ENCODE measurements at places on chromosomes 5 and 9.

DNA sequence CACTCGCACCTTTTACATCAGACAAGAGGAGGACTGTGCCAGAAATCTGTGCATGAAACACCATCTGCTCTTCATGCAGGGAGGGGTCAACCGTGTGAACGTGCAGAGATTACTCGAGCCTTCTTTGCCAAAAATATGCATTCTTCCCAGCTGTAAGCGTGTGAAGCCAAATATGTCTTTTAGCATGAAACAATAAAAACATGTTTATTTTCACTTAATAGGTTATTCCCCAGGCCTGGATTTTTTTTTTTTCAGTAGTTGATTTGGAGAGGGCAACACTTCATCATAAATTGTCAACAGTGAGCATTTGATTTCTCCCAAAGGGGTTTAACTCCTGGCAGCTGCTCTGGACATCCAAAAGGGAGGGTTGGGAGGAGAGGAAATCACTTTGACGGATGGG lies 23.8 kb downstream of the PLAC8L1 start:
- no peak for DNase-seq

GRCh38 chr9:93562157-93562556 lies 14.2 kb upstream of the PHF2 start:
- no peak for DNase-seq

DNA sequence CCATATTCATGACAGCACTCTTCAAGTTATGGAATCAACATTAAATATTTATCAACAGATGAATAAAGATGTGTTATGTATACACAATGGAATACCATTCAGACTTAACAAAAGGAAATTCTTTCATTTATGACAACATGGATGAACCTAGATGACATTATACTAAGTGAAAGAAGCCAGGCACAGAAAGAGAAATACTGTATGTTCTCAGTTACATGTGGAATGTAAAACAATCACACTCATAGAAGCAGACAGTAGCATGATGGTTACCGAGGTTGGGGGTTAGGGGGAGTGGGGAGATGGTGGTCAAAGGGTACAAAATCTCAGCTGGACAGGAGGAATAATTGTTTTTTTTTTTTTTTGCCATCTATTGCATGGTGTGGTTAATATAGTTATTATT lies 431.9 kb downstream of the DMAC1 start:
- no peak for DNase-seq

DNA sequence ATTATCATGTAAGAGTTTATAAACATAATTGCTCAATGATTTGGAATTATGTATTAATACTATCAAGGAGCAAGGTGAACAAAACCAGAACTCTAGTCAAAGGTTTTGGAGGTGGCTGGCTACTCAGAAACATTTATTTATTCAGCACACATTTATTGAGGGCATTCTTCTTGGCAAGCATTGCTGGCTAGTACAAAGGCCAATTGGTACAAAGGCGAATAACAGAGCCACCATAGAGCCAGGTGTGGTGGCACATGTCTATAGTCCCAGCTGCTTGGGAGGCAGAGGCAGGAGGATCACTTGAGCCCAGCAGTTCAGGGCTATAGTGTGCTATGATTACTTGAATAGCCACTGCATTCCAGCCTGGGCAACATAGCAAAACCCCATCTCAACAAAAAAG lies 242.1 kb downstream of the CWC27 start:
- DNase-seq = no peak

- no peak for DNase-seq
Observed at GRCh38 chr5:169762338-169763095, 125.4 kb downstream of the DOCK2 start.

DNA sequence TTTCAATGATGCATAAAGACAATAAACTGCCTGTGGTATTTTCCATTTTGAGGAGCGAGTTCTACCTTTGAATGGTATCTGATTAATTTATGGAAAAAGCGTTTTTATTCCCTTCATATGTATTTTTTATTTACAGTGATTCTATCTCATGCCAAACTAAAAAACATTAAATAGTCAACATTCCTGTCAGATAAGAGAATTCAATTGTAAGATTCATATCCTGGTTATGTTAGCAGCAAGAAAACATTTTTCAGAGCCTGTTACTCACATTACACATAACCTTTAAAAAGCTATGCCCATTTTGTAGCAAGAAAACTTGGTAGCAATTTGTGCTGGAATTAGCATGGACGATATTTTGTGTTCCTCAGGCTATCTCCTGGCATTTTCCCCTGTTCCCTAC lies 55.1 kb upstream of the PRLR start:
- no peak for DNase-seq

- DNase-seq = no peak
Observed at GRCh38 chr5:174067499-174067898, 22.0 kb downstream of the NSG2 start.

DNA sequence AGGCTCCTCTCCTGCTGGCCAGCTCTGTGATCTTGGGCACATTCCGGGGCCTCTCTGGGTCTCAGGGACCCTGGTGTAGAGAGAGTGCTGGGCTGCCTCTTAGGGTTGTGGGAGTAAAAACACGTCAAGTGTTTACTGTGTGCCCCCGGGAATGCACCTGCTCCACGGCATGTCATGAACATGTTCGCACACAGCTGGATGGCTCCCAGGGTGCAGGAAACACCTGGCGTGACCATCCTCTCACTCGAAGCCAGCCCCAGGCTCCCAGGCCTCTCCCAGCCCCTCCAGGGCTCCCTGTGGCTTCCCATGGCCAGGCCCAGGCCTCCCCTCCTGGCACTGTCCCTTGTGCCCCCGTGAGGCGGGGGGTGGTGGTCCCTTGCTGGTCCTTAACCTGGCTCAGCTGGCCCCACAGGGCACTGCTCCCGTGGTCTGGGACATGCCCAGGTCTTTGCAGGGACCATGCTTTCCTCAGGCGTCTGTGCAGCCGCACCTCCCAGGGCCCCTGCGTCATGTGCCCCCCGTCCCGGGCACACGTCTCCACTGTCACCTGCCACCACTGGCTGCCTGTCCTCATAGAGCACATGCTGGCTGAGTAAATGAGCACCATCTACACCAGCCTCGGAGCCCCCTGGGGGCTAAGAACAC lies 44.9 kb downstream of the SLC6A3 start:
- DNase-seq = no peak

DNA sequence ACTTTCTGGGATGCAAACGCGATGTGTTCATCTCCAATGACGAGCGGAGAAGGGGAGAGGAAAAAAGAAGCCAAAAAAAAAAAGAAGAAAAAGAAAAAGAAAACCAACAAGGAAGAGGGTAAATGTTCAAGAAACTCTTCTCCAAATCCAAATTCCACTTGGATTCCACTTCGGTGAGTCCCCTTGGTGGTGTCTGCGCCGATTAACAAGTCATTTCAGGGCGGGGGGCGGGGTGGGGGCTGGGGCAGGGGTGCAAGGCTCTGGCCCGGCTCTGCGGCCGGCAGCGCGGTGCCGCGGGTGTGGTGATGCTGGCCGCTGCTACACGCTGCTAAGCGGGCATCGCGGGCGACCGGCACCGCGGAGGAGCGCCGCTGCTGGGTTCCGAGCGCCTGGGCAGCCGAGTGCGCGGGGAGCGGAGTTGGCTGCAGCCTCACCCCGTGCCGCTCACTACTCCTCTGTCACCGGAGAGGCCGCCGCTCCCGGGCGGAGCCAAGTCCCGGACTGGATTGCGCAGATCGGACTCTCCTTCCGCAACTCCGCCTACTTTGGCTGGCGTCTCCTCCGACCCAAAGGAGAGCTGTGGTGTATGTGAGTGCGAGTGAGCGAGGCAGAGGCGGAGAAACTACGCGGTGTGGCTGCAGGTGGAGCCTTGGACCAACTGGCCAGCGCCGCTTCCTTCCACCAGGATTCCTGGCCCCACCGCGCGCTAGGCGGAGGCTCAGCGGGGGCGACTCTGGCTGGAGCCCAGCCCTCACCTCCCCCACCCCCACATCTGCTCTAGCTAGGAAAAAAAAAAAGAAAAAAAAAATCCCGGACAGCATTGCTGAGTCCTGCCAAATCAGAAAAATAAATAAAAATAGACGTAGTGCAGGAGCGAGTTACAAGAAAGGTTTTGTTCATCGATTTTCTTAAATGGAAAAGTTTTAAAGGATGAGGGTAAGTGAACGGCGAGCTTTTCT lies at the start of gene SEMA6A:
Gene SEMA6A, minus strand, starts transcription at position 457 of the 959 bp plus-strand sequence. CDS start 69,879 bp downstream, outside the sequence.
- DNase-seq = peak; percentile 64

GRCh38 chr9:119898316-119898715 lies 529.1 kb upstream of the BRINP1 start:
- no peak for DNase-seq

- no peak for DNase-seq
Observed at GRCh38 chr5:69029292-69029691, 64.5 kb upstream of the SLC30A5 start.

DNA sequence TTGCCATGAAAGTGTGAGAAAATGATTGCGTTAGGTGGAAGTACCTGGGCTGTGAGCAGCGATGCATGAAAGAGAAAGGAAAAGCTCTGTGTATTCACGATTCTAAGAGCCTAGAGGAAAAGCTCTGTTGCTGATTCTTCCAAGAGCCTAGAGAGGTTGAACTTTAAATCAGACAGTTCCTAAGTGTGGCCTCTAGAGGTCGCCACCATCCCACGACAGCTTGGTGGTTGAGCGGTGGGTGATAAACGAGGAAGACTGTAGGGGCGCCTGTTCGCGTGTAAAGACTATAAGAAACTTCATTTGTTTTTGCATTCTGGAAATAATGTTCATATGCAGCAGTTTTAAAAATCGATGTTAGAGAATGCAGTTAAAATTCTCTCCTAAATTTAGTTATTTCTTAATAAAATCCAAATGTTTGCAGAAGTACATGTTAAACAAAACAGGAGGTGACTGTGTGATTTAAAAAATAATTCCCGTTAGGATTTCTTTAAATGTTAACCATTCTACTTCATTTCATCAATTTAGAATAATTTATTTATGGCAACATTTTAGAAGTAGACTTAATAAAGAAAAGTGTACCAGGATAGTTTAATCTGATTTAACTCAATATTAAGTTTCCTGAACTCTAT lies 107.7 kb downstream of the TENT4A start:
- no peak for DNase-seq

DNA sequence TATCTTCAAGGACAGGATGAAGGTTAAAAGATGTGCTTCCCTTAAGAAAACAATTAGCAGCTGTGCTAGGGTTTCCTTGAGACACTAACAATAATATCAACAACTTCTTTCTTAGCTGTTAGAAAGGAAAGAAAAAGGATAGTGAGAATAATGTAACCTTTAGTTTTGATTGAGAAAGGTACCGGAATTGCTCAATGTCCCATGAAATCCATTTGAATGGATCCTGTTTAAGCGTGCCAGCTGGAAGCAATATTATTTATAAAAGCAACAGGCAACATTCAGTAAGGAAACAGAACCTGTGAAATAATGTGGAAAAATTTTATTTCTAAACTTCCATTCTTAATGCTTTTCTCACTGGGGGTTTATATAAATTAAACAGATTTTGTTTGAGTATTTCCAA lies 120.9 kb downstream of the CCDC192 start:
- no peak for DNase-seq

GRCh38 chr5:150349681-150350275 lies 7.7 kb upstream of the TCOF1 start:
- no peak for DNase-seq

- DNase-seq = no peak
Observed at GRCh38 chr9:108207561-108208165, 648.1 kb downstream of the ACTL7B start.

DNA sequence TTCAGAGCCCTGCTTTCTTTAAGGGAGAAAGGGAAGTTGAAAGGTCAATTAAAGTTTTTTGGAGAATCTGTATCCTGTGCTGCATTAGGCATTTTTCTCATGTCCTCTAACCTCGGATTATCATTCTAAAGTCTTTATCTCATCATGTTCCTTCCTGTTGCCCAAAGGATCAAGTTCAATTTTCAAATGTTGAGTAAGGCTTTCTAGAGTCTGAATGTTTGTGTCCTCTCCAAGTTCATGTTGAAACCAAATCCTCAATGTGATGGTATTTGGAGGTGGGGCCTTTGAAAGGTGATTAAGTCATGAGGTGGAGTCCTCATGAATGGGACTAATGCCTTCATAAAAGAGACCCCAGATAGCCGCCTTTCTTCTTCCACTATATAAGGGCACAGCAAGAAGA lies 20.2 kb upstream of the TNC start:
- no peak for DNase-seq

GRCh38 chr5:171470420-171470819 lies 51.0 kb downstream of the FGF18 start:
- no peak for DNase-seq

DNA sequence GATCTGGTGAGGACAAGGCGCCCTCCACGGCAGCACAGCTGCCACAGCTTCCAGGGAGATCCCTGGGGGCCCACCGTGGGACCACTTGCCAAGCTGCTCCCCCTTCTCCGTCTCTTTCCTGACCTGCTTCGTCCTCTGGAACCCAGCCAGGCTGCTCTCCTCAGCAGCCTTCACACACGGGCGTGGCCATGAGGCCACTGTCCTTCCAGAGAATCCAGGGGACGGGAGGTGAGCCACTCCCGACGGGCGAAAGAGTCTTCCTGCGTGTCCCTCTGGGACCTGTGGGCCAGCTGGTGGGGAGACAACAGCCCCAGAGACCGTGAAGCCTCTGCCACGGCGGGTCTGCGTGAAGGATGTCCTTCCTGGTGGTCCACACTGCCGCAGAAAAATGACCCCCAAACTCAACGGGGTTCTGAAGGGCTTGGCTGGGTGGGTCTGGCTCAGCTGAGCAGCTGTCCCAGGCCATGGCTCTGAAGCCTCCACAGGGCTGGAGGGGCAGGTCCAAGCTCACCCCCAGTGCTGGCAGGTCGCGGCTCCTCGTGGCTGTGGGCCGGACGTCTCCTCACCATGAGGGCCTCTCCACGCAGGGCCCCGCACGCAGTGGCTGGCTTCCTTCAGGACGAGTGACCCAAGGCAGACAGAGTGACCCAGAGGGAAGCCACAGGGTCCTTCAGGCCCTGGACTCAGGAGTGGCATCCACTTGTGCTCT lies 47.4 kb upstream of the NKD2 start:
- no peak for DNase-seq

- peak; percentile 73 for DNase-seq
Observed at GRCh38 chr5:134526483-134527155, 1.1 kb downstream of the JADE2 start.

DNA sequence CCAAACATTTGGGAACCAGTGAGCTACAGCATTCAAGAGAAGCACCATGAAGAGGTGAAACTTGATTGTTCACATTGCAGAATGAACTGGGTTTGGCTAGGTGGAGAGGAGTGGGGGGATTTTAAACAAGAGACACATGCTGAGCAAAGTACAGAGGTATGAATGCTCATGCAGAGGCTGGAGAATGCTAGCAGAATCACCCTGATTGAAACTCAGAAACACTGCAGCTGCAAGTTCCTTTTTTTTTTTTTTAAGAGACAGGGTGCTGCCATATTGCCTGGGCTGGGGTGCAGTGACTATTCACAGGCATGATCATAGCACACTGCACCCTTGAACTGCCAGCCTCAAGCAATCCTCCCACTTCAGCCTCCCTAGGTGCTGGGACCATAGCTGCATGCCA lies 35.1 kb downstream of the DENND1A start:
- no peak for DNase-seq
